ENCODE measurements at places on chromosomes 7 and 10. TPM values are rescaled to one million over a fixed set of nuclear protein-coding genes. Genes with fewer than 3 reads are reported as not detected.

- no peak for DNase-seq
Measured at GRCh38 chr7:151925446-151926335, 30.6 kb upstream of the GALNTL5 start.

GRCh38 chr10:30816159-30816819 is 186.7 kb upstream of the LYZL2 start:
- DNase-seq: no peak

The OGA gene
- 69.3 TPM for total RNA-seq

The VWA2 gene
- total RNA-seq: not detected

The NODAL gene
- total RNA-seq: not detected

All from SJSA1 (cell line).